ENCODE measurements at places on chromosomes 6 and 20.

GRCh38 chr6:45721665-45722064 lies 294.0 kb downstream of the CLIC5 start:
- DNase-seq, result no peak

DNA sequence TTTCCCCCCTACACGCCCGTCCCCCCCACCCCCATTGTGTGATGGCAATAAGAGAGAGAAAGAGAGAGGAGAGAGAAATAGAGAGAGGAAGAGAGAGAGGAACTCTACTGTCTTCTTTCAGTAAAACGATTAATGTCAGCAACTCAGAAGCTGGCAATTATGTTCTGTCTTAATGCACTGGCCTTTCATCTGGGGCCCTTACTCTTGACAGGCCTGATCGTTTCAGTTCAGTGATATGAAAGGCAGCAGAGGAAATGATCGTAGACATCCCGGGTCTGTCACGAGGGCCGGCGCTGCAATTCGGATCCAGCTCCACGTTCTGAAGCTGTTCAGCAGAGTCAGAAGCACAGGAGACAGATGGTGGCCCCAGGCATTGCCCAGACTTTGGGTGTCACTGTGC lies 308.9 kb downstream of the ZNF217 start:
- DNase-seq, result no peak

GRCh38 chr20:16191496-16191895 lies 381.8 kb downstream of the KIF16B start:
- no peak for DNase-seq

DNA sequence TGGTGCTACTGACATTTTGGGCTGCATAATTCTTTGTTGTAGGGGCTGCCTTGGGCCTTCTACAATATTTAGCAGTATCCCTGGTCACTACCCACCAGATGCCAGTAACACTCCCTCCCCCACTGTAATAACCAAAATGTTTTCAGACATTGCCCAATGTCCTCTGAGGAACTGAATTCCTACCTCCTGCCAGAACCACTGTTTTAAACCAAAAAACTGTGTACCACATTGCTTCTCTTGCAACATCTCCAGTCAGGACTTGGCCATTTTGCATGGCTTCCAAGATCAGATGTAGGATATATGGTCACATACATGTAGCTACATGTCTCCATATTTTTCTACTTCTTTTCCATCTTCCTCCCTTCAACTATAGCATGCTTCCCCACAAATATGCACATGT lies 97.4 kb upstream of the IFNGR1 start:
- DNase-seq, result no peak

- DNase-seq, result no peak
These were observed 162.4 kb upstream of the BTBD3 start for GRCh38 chr20:11755071-11755841.

DNA sequence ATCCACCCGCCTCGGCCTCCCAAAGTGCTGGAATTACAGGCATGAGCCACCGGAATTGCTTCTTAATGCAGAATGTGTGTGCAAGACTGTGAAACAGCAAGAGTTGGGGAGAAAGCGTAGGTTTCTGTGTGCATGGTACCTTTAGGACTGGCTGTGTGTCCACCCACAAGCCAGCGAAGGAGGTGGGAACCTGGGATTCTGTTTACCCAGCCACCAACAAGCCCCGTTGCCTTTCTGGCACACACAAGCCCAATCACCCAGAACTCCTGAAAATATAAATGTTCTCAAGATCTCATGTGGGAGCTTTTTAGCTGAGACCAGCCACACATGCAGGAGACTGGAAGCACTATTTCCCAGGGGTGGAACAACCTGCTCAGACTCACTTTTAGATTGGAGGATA lies 4.9 kb upstream of the RNF24 start:
- DNase-seq, result no peak

DNA sequence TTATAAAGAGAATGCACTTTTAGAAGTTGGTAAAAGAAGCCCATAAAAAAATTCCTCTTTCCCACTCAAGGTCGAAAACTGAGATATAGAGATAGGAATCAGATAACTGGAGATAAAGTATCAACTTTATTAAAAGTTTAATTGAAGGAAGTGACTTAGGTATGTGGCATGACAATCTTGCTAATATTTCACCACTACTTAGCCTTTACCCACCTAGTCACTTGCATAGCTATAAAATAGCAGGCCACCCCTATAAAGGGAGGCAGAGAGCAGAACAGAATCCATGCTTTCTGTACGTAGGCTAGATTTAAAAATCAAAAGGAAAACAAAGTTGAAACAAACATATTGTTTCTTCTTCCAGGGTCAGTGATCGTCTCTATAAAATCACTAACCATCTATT lies 13.2 kb upstream of the TBC1D32 start:
- no peak for DNase-seq

GRCh38 chr6:129863664-129864063 lies 2.5 kb upstream of the TMEM244 start:
- no peak for DNase-seq

GRCh38 chr20:61086031-61086430 lies 166.0 kb upstream of the CDH4 start:
- DNase-seq, result no peak

- no peak for DNase-seq
These were observed 48.6 kb upstream of the SLC16A10 start for GRCh38 chr6:111038534-111039252.

GRCh38 chr6:17940151-17940792 lies 47.2 kb downstream of the KIF13A start:
- no peak for DNase-seq

- DNase-seq, result peak; percentile 48
These were observed 638 bp downstream of the BLCAP start for GRCh38 chr20:37526839-37527637.

- DNase-seq, result no peak
These were observed 161.0 kb downstream of the BACH2 start for GRCh38 chr6:90135667-90136066.

DNA sequence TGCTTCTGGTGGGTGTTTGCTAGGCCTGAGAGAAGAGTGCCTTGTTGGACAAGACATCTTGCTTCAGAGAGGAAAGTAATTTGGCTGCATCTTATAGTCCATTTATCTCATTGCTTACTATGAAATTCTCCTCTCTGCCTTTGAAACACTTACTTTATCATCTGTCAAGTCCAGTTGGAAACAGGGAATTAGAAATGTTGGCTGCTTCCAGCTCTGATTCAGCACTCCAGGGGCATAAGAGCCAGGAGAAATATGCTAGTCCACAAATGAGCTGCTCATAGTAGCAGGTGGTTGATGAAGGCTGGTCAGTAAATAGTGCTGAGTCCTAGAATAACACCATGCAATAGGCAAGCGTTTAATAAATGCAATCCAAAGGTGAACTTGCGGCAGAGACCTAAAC lies 227.1 kb downstream of the SLC35F1 start:
- DNase-seq, result no peak

GRCh38 chr20:53387983-53388675 lies 205.5 kb downstream of the ZNF217 start:
- DNase-seq, result no peak

GRCh38 chr20:20860078-20860806 lies 147.8 kb upstream of the RALGAPA2 start:
- peak; percentile 79 for DNase-seq

DNA sequence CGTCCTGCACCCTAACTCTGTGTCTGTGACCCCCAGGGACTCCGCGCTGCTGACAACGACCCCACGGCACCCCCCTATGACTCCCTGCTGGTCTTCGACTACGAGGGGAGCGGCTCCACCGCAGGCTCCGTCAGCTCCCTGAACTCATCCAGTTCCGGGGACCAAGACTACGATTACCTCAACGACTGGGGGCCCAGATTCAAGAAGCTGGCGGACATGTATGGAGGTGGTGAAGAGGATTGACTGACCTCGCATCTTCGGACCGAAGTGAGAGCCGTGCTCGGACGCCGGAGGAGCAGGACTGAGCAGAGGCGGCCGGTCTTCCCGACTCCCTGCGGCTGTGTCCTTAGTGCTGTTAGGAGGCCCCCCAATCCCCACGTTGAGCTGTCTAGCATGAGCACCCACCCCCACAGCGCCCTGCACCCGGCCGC lies 129.0 kb downstream of the TAF4 start:
- peak; percentile 26 for DNase-seq

DNA sequence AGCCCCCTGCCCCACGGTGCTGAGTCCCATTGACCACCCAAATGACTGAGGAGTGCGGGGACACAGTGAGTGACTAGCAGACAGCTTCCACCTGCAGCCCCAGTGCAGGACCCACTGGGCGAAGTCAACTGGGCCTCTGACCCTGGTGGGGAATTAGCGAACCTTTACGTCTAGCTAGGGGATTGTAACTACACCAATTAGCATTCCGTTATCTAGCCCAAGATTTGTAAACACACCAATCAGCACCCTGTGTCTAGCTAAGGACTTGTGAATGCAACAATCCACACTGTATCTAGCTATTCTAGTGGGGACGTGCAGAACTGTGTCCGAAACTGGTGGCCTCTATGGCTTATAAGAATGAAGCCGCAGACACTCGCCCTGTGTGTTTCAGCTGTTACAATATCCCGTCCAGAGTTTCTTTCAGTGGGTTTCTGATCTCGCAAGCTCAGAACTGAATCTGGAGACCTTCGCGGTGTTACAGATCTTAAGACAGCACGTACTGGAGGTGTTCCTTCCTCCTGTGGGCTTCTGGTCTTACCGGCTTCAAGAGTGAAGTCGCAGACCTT lies 21.1 kb upstream of the GMPR start:
- DNase-seq, result no peak

- no peak for DNase-seq
These were observed 149.6 kb downstream of the RIMS1 start for GRCh38 chr6:72035966-72036365.

- no peak for DNase-seq
These were observed 16.4 kb upstream of the BLOC1S5 start for GRCh38 chr6:8080362-8081151.

DNA sequence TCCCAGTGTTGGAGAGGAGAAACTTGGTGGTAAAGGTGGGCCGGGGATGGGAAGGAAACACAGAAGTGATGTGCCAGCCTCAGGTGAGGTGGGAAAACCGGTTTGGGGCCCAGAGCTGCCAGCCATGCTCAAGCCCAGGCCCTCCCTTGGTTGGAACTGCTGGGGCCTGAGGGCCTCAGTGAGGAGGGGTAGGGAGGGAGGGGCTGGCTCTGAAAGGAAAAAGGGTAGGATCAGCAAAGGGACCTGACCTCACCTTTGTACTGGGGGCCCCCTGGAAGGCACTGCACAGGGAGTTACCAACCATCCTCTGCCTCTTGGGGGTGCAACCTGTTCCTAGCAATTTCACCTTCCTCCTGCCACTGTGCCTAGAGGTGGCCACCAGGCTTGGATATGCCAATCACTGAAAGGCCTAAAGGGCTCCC lies 1.8 kb upstream of the SPEF1 start:
- DNase-seq, result no peak

DNA sequence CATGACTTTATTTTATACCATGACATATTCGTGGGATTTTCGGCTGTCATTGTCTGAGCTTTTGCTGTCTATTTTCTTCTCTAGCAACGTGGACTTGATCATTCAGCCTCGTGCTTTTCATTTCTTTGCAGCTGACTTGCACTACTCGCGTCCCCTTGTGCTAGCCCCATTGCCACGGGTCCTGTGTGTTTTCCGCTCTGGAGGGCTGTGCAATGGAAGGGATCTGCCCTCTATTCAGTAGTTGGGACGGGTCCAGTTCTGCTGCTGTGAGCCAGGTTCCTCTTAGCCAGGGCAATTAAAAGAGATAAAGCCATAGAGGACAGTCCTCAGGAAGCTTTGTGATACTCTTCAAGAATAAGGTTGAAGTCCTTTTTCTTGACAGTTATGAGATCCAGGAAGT lies 17.6 kb downstream of the NEDD9 start:
- no peak for DNase-seq

GRCh38 chr20:53085720-53086119 lies 113.6 kb downstream of the TSHZ2 start:
- no peak for DNase-seq

DNA sequence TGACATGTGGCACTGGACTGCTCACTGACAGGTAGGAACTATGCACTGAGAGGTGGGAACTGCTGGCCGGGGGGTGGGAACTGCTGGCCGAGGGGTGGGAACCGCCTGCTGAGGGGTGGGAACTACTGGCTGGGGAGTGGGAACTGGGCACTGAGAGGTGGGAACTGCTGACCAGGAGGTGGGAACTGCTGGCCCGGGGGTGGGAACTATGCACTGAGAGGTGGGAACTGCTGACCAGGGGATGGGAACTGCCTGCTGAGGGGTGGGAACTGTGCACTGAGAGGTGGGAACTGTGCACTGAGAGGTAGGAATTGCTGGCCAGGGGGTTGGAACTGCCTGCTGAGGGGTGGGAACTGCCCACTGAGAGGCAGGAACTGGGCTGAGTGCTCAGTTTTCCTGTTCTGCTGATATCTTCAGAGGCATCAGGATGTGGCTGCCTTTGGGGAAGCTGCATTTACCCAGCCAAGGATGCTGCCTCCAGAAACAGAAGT lies 90.2 kb downstream of the THBS2 start:
- DNase-seq, result no peak

- DNase-seq, result no peak
These were observed 494 bp downstream of the RHAG start for GRCh38 chr6:49635978-49636712.

- DNase-seq, result no peak
These were observed 2.3 kb upstream of the HLA-DMA start for GRCh38 chr6:32954986-32955802.

DNA sequence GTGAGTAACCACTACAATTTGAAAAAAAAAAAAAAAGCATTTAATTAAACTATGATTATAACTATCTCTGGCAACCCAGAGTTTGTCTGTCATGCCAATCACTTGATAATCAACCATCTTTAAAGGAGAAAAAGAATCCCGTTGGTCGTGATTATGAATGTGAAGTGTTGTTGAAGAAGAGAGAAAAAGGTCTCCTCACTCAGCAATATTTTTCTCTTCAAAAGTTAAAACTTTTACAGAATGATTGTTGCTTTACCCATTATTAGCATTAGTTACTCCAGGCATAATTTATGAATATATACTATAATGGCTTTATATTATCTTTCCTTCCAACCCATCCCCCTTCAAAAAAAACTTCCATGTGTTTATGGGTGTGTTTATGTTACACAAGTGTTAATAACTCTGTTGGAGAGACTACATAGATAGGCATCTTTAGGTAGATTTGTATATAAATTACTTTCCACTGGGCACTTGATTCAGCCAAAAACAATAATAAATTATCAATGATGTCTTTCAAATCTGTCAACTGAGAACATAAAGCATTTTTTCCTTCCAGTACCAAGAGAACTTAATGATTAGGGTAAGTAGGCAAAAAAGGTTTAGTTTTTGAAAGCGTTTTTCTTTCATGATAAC lies 5.1 kb downstream of the BMP5 start:
- no peak for DNase-seq

- no peak for DNase-seq
These were observed 31.4 kb downstream of the ACSS2 start for GRCh38 chr20:34907616-34908469.

GRCh38 chr20:40945754-40946450 lies 82.7 kb upstream of the TOP1 start:
- DNase-seq, result peak; percentile 56

DNA sequence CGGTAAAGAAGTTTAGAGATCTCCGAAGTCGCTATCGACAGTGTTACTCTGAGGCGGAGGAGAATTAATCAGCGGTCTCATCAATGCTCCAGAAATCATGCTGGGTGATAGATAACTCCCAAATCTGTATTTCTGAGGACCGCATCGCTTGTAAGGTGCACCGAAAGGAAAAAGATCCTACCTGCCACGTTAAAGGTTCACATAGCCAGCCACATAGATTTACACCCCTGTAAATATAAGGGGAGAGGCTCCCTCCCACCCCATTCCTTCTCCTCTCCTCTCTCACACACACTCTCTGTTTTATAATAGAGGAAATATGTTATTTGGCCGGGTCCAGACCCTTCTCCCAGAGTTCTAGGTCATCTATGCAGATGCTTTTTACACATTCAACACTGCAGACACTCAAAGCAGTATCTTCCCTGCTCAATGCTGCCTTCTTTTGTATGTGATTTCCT lies 620 bp upstream of the DEK start:
- DNase-seq, result no peak
